Activated CD8-positive, alpha-beta memory T cell treated with anti-CD3 and anti-CD28 coated beads, Interleukin-2, amount 50 U/mL, for 48 hours (primary cell): ENCODE measurements at places on chromosomes 7 and 10.

- DNase-seq: no peak
These were observed 69.1 kb downstream of the SRPK2 start for GRCh38 chr7:105319578-105319977.

GRCh38 chr10:121595806-121596688 is 2.2 kb downstream of the FGFR2 start:
- DNase-seq: no peak

DNA sequence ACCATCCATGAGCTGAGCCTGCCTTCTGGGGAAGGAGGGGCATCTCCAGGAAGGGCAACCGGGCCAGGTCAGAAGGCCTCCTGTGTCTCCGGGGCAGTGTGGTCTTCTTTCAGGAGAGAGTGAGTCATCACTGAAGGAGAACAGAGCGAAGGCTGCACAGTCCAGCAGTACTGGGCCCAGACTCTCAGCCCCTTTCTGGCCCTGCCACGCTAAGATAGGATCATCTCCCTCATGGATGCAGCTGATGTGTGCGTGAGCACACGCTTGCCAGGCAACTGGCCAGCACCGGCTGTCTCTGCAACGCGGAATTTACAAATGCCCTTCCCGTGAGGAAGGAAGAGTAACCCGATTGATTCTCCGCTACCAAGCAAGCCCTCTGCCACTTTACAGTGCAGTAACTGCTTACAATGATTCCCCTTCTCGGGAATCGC is 328.2 kb downstream of the TNS3 start:
- no peak for DNase-seq

- no peak for DNase-seq
These were observed 473.8 kb upstream of the GALNT17 start for GRCh38 chr7:70657989-70658632.

- DNase-seq: no peak
These were observed 32.9 kb upstream of the CCDC71L start for GRCh38 chr7:106693677-106694353.

- DNase-seq: no peak
These were observed 35.2 kb upstream of the FZD1 start for GRCh38 chr7:91228927-91229558.

- no peak for DNase-seq
These were observed 31.1 kb downstream of the PTPRE start for GRCh38 chr10:127937915-127938463.

- DNase-seq: no peak
These were observed 259.7 kb downstream of the EXOC4 start for GRCh38 chr7:133512560-133512959.

GRCh38 chr10:16960551-16960950 is 143.3 kb upstream of the RSU1 start:
- no peak for DNase-seq

DNA sequence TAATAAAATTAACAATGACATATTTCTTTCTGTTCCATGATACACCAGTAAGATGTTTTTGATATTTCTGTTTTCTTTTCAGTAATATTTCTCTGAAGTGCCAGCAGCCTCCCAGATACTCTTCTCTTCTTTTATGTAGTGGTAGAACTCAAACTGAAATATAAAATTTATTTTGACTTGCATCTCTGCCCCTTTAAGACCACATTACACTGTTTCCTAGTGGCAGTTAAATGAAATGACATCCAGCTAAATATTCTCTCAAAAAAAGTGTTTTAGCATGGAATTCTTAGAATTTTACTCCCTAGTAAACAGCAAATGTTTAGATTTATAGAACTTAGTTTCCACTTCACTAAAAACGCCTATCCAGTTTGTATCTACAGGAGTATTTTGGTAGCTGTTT is 237.2 kb upstream of the MTPN start:
- no peak for DNase-seq

DNA sequence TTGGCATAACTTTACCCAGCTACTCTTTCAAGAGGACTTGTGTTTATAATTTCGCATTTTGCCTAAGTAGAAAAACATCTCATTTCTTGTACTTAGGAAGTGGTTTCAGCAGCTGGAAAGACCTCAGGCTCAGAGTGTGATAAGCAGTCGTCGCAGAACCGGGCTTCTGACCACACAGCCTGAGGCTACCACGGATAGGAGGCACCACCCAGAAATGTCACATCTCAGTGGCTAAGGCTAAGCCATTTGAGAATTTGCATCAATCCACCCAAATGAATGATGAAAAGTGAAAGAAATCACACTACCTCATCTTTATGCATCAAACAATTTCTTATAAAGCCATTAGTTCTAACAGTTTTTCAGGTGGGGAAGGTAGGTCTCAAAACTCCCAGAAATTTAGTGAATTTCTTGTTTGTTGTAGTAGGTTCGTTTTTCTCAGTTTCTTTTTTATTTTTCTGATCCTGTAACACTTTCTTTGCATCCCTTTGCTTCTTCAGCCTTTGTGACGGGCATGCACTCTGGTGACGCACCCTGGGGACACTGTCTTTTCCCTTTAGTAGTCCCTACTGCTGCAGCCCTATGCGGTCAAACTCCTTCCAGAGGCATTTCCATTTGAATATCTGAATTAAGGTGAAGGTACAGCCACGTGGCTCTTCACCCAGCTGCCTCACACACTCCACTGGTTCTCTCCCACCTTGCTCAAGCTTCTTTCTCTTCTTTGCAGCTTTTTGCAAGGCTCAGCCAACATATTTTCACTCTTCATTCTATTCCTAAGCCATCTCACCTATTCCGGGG is 68.5 kb downstream of the MAP3K8 start:
- no peak for DNase-seq

- no peak for DNase-seq
These were observed 140.1 kb downstream of the GFRA1 start for GRCh38 chr10:116132780-116133399.

GRCh38 chr7:144113651-144114050 is 4.3 kb downstream of the OR2A2 start:
- no peak for DNase-seq

DNA sequence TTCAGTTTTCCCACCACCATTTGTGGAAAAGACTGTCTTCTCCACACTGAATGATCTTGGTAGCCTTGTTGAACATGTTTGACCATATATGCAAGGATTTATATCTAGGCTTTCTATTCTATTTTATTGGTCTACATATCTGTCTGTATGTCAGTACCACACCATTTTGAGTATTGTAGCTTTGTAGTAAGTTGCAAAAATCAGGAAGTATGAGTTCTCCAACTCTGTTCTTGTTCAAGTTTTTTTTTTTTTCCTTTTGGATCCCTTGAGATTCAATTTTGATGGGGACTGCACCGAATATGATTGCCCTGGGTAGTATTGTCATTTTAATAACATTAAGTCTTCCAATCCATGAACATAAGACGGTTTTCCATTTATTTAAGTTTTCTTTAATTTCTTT is 176.8 kb downstream of the DNAJC1 start:
- DNase-seq: no peak

GRCh38 chr10:124516181-124516580 is 54.6 kb downstream of the LHPP start:
- DNase-seq: no peak

GRCh38 chr10:92689663-92690210 is at the start of gene HHEX:
TSS of gene HHEX (plus strand) at chr10:92689955. CDS start at chr10:92689987, 32 bp downstream.
- DNase-seq: no peak

- DNase-seq: no peak
These were observed 20.8 kb upstream of the ZNF862 start for GRCh38 chr7:149817301-149817771.

DNA sequence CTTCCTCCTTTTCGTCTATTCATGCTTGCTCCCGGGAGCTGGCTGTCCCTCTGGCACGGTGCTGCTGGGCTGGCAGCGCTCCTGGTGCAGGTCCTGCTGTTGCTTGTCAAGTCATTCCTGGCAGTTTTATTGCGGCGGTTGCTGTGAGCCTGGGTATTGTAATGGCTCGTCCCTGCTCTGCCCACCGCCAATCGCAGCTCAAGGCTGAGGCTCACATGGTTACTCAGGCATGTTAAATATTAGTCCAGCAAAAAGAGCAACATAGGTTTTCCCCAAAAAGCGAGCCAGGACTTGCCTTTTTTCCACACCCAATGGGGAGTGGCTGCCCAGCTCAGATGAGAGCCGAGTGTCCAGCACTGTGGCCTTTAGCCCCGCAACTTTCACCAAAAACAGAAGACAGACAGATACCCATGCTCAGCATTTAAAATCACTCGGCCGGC is 492.9 kb upstream of the FOXK1 start:
- DNase-seq: no peak

- no peak for DNase-seq
These were observed 154.9 kb downstream of the SDK1 start for GRCh38 chr7:3455806-3456595.

DNA sequence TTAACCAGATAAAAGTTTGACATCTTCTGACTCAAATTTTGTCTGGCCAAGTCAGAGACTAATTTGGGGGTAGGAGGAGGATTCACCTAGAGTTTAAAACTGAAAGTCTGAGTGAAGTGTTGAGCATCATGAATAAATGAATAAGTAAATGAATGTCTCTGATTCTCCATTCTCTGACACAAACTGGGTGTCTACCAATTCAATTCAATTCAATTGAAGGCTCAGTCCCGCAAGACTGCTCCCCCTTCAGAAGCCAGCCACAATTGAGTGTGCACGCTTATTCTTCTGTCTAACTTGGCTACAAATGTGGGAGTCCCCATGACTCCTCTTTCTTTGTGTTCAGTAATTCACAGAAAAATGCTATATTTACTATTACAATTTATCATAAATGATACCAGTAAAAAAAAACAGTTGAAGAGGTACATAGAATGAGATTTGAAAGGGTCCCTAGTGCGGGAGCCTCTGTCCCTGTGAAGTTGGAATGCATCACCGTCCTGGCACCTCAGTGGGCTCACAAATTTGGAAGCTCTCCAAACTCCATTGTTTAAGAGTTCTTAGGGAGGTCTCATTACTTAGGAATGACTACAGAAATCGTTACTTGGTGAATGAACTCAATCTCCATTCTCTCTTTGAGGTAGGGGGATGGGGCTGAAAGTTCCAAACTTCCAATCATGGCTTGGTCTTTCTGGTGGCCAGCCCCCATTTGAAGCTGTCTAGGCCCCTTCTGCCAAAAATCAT is 243.7 kb upstream of the PHYHIPL start:
- DNase-seq: no peak

DNA sequence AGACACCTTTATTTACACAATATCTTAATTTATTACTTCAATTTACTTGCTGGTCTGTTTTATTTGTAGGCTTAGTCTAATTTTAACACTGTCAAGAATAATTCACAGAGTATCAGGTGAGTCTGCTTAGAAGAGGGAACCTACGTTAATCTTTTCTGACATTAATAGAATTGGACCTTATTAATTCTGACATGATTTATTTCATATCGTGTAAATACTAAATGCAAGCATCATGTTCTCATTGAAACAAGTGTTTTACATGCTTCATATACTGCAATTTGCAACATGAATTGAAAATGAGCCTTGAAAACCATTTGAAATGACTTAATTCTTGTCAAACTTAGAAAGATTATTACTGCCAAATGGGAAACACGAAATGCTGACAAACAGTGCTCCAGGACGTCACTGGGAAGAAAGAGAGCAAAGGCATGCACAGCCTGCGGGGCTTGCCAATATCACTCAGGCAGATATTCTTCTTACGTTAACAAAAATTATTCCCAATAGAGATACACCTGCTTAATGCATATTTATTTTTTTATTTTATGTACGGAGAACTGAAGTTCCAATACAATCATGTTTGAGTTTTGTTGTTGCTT is 282.0 kb upstream of the AKR1E2 start:
- no peak for DNase-seq

DNA sequence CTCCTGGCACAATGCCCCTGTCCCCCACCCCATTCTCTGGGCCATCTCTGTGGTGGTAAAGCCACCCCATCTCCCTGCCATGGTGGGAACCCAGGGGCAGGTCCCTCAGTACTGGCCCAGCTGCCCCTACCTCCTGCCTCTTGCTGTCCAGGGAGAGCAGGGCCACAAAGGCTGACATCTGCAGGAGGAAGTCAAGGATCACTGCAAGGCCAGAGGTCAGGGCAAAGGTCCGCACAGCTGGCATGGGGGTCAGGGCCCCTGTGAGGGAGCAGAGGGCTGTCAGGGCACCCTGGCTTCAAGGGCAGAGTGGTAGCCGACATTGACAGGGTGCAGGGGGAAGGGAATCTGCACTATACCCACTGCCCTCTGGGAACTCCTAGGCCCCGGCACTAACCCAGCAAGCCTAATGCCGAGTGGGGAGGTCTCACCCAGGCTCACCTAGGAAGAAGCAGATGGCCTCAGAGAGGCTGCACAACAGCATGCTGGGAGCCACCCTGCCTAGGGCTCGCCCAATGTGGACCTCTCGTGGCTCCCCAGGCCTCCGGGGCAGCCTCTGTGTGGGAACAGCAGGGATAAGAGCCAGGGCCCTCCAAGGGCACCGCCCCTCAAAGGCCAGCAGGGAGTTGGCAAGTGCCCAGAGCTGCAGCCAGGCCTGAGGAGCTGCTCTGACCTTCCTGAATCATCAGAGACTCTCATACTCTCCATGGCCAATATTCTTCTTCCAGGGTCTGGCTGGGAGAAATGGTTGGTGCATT is 7.7 kb downstream of the NPC1L1 start:
- DNase-seq: no peak

DNA sequence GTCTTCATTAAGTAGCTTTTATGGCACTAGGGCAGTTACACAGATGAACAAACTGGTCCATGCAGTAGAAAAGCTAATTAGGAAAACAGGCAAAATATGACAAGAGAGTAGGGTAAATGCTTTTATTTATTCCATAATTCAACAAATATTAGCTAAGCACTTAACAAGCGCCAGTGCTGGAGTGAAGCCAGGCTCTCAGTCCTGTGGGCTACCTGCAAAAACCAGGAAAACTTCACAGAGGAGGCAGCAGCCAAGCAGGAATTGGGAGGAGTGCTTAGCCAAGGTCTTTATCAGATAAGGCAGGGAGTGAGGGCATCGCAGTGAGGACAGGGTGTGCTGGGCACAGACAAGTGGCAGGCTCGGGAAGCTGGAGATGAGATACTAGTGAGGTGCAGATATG is 4.9 kb upstream of the KAT6B start:
- DNase-seq: no peak

- no peak for DNase-seq
These were observed 208.6 kb upstream of the KIAA1217 start for GRCh38 chr10:24000271-24000813.

DNA sequence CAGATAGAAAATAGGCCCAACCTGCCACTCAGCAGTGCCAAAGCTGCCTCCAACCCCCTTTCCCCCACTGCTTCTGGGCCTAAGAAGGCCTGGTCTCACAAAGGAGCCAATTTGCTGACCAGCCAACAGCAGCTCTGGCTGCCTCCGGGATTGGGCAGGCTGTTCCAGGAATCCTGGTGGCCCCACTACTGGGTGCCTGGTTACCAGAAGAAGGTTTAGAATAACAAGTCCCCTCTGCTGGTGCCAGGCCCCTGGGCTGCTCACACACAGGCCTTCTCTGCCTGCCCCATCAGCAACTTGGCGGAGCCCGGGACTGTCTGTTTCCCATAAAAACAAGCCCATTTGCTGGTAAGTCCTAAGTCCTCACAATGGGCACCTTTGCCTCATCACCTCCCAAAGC is 1.2 kb downstream of the PHKG1 start:
- DNase-seq: no peak

DNA sequence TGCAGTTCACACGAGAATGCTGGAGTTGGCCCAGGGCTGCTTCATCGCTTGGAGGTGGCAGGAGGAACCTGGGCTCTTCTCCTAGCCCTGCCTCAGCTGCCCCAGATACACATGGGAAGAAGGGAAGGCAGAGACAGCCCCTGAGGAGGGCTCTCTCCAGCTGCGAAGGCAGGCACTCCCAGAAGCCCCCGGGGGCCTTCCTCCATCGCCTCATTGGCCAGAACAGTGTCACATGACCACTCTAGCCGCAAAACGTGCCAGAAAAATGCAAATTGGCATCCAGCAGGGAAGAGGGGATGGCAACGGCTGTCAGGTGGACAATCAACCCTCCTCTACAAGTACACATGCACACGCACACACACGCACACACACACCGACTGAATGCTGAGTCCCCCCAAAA is 217.8 kb upstream of the FRMD4A start:
- DNase-seq: peak; percentile 44
